NCI-H1092 (cell line): ENCODE measurements at places on chromosomes 1 and 21.

- no peak for DNase-seq
These were observed 269.5 kb downstream of the TM2D1 start for GRCh38 chr1:61455400-61455799.

DNA sequence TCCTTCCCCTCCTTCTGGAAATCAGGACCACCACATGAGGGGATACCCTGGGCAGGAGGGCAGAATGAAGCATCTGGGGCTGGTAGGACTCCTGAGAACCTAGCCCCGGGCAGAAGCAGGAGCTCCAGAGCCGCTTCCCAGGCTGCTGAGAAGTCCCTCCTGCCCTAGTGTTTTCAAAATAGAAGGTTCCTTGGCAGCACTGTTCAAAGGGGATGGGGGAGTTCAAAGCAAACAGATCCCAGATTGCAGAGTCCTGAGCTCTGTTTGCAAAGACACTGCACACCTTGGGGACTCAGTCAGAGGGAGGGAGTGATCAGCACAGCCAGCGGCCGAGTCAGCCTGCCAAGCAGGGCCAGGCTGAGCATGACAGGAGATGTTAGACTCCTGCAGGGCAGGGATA lies 177.8 kb downstream of the PTPRU start:
- DNase-seq: no peak

GRCh38 chr1:26470878-26471497 lies 1.3 kb upstream of the HMGN2 start:
- DNase-seq: no peak

- DNase-seq: no peak
These were observed 12.3 kb downstream of the SLC35E2B start for GRCh38 chr1:1680031-1680911.

GRCh38 chr1:41293779-41294178 lies 51.7 kb upstream of the SCMH1 start:
- DNase-seq: no peak
